GM23248 (cell line): ENCODE measurements at places on chromosomes 7 and 10.

DNA sequence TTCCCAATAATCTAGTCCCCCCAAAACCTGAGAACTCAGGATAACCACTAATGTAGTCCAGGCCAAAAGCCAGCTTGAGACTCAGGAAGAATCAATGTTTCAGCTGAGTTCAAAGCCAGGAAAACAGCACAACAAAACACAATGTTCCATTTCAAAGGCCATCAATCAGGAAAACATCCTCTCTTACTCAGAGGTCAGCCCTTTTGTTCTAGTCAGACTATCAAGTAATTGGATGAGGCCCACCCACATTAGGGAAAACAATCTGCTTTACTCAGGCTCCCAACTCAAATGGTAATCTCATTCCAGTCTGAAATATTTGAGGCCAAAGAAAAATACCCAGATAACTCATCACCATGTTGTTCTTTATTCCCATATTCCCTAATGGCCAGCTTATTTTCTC lies 152.2 kb downstream of the SDHAF3 start:
- DNase-seq = no peak

DNA sequence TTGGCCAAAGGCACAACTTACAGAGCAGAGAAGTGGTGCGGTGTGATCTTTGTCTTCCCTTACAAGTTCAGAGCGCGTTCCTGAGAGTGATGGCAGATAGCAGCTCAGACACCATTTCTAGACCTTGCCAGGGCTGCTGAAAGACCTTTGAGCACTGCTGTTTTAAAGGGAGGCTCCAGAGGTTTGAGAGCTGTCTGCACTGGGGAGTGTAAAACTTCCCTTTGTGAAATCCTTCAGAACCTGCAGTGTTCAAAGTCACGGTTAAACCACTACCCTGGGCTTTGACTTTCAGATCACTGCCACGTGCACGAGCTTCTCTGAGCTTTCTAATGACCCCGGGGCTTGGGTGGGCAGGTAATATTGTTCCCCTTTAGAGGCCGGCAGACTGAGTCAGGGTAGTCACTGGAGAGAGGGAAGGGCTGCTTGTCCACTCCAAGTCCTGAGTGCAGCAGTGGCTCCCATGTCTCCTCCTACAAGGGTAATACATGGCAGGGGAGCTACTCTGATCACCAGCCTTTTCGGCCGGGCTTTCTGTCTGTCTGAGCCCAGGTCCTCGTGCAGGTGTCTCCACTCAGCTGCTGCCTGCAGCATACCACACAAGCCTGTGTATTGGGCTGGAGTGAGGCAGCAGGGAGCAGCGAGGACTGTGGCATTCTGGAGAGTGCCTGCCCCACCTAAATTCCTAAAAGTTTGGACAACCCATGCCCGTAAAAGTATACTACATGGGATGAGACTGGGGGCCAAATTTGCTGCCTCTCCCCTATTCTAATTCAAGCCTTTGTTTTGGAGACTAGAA lies 63.3 kb downstream of the ZMIZ1 start:
- DNase-seq = no peak

DNA sequence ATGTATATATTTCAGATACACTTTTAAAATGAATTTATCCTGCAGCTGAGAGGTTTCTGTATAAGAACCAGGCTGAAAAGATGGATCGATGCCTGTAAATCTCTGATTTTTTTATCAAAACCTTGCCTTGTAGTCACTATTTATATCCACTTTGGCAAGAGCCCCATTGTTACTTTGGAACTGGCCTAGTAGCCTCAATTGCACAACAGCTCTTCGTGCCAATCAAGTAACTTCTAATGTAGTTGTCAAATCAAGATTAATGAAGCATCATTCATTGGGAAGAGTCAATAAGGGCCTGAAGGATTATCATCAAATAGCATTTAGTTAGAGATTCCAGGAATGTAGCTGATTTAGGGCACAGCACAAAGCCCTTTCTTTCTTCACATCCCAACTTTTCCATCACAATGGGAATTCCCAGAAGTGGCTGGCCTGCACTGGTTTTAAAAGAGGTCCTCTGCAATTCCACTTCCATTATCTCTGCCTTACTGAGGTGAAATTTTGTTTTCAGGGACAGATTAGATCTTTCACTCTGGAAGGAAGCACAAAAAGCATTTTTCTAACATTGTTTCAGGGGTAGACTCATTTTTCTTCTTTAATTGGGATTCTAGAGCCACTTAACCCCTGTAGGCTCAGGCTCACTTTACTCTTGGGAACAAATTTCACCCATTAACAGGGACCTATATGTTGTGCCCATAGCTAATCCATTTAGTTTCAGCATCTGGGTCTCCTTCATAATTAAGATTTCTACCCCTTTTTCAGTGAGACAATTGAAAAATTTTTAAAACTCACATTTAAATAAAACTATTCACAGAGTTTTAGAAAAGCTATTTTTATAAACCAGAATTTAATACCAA lies 97.8 kb downstream of the CALCR start:
- DNase-seq = no peak

GRCh38 chr10:76309741-76310587 lies 878.5 kb downstream of the LRMDA start:
- peak; percentile 68 for DNase-seq

GRCh38 chr7:101990811-101991418 lies 173.5 kb downstream of the CUX1 start:
- no peak for DNase-seq

- DNase-seq = peak; percentile 26
Measured at GRCh38 chr7:73963252-73963822, 64.6 kb upstream of the ELN start.

DNA sequence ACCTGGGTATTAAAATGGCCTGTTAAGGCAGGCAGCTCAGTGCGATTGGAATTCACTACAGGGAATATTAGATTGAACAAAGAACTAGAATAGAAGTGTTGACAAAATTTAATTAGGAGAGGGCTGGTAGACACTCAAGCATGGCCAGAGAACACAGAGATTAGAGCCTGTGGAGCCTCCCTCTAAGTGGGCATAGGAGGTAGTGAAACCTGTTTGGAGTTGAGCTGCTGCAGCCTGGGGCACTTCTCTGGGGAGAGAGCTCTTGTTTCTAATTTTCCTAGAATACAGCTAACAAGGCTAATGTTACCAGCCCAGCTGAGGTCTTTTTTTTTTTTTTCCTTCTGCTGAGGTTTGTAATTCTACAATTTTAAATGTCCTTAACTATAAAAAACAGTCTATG lies 46.4 kb downstream of the TMEM168 start:
- no peak for DNase-seq

- no peak for DNase-seq
Measured at GRCh38 chr7:78172933-78173591, 374.5 kb downstream of the PHTF2 start.

DNA sequence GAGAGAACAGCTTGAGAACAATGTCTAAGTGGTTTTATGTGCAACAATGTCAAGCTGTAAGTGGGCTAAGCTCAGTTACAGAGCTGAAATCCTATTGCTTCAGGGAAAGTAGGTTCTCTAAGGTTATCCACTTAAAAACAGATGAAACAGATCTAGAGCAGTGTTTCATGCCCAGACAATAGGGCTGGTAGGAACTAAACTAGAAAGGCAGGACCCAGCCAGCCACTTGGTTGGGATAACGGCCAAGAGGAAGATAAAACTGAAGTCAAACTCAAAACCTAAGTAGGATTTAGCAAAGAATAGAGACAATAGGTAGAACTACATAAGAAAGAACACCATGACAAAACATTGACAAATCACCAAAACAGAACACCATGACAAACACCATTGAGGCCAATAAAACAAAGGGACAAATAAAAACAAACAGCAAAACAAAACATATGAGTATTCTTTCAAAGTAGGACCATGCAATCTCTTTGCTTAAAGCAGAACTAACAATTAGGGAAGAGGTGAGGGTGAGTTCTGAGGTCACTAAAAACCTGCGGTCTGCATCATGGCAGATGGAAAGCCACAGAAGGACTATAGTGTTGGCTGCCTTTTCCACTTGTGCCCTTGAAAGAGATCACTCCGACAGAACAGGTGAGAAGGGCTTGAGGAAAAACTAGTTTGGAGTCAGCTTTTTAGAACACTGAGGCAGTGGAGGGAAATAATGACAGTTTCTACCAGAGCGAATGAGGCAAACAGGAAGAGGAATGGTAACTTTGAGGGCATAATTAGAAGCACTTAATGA lies 81.0 kb downstream of the HGF start:
- DNase-seq = no peak

DNA sequence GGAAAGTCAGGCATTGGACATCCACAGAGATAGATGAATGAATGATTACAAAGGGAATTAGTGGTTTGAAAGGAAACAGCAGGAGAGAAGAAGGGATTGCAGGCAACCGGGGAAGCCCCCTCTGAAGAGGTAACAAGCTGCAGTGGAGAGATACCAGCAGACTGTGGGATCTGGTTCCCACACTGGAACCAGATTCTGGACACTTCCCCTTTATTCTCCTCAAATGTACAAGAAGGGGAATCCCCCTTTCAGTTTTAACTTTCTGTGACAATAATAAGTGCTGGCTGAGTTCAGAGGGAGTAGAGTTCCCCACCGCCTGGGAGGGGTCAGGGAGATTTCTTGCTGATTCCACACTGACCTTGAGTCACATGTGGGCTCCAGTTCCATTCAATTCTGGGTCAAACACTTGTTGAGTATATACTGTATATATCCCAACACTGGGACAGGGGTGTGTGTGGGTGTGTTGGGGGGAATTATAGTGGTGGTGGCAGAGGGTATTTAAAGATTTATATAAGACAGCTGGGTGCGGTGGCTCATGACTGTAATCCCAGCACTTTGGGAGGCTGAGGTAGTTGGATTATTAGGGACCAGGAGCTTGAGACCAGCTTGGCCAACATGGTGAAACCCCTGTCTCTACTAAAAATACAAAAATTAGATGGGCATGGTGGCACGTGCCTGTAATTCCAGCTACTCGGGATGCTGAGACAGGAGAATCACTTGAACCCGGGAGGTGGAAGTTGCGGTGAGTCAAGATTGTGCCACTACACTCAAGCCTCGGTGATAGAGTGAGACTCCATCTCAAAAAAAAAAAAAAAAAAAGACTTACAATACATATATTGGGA lies 16.5 kb upstream of the DDIT4 start:
- no peak for DNase-seq

DNA sequence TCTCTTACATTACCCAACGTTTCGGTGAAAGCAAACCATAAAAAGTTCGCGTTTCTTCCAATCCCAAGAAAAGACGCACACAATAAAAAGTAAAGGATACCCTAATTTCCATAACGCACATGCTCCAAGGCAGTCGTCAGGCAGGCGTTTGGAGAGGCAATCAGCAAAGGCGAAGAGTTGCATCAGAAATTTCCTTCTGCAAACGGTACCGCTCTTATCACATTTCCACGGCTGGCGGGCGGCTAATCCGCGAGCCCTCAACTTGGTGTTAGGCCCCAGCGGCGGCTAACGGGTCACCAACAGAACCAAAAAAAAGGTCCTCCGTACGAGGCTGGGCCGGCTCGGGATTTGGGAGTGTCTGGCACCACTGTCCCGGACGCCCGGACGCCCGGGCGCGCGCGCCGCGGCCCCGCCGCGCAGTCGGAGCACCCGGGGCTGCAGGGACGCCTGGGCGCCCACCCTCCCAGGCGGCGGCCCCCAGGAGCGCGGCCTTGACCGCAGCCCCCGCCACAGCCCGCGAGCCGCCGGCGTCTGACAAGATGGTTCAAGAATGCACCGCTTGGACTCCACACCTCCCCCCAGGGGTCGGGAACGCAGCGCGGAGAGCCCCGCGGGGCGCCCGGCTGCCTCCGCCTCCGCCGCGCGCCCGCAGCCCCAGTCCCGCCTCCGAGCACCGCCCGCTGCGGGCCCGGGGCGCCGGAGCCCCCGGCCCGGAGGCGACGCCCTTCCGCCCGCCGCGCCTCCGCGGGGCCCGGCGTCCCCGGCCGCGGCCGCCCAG lies 9.8 kb upstream of the GRB10 start:
- peak; percentile 69 for DNase-seq

- no peak for DNase-seq
Measured at GRCh38 chr10:25786161-25786560, 147.9 kb upstream of the MYO3A start.
